ENCODE measurements at places on chromosomes 2 and 18.
A peak's percentile ranks its signal among the peaks of the same experiment; 100 is the strongest.

DNA sequence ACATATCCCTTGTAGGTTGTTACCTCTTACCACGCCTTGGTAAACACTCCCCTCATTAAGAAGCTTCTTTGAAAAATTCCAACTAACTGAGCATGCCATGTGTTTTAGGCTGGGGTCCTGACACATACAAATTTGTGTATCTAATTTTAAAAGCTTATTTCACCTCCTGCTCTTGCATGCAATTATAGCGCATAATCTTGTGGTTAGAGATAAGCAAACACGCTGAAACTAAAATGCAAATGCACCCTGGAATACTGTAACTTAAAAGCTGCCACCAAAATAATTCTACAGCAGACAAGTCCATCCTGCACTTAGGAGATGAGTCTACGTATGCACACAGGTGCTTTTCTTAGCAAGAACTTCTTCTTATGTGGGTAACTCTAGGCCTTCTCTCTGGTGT, 990.2 kb downstream of the TSN start:
- DNase-seq, result no peak

DNA sequence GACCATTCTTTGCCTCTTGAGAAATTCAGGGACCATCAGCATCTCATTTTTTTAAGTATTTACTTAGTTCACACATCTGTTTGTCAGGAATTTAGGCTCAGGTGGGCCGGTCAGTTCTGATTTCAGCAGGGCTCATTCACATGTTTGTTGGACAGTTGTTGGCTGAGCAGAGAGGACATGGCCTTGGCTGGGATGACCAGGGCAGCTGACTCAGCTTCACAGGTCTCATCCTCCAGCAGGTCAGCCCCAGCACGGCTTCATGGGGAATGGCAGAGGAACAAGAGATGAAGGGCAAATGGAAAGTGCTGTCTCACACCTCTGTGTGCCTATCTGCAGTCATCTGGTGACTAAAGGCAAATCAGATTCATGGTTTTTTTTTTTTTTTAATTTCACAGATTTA, 136.1 kb upstream of the TMEM200C start:
- DNase-seq, result no peak

DNA sequence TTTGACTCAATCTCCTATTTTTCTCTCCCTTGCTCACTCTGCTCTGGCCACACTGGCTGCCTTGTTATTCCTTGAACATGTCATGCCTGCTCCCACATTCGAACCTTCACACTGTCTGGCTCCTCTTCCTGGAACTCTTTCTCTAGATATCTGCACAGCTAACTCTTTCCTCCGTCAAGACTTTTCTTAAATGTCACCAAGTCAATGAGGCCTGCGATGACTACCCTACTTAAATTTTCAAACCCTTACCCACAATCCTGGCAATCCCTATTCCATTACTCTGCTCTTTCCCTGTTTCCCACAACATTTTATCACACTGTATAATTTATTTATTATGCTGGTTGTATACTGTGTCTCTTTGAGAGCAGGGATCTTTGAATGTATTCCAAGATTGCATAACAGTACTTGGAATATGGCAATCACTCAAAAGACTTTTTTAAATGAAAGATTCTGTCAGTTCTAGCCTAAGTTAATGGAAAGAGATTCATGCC, 206.2 kb downstream of the SRBD1 start:
- no peak for DNase-seq

- DNase-seq, result no peak
These were observed 893.9 kb upstream of the ACVR2A start for GRCh38 chr2:146950911-146951310.

GRCh38 chr2:152694161-152694661, 23.1 kb downstream of the PRPF40A start:
- peak; percentile 80 for DNase-seq

DNA sequence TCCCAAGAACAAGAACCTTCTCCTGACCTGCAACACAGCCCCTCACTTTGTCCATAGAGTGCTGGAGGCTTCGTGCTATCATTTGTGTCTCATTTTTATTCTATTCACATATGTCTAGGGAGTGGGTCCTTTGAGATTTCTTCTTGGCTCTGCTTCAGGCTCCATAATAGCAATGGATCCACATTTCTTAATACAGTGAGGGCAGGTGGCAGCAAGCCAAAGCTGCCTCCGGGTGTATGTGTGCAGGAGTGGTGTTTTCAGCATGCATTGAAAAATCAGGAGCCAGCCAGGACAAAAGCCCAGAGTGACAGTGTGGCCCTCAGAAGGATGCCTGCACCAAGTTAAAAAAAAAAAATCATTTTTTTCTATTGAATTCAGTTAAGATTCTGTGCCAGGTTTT, 115.1 kb upstream of the PELI1 start:
- DNase-seq, result no peak

GRCh38 chr2:201880579-201880978, 74.2 kb downstream of the CDK15 start:
- no peak for DNase-seq

GRCh38 chr2:192029089-192029488, 165.6 kb downstream of the TMEFF2 start:
- DNase-seq, result peak; percentile 40

GRCh38 chr2:62343206-62343605, 147.3 kb downstream of the B3GNT2 start:
- no peak for DNase-seq

GRCh38 chr2:27158468-27158867, 9.7 kb downstream of the TCF23 start:
- no peak for DNase-seq

DNA sequence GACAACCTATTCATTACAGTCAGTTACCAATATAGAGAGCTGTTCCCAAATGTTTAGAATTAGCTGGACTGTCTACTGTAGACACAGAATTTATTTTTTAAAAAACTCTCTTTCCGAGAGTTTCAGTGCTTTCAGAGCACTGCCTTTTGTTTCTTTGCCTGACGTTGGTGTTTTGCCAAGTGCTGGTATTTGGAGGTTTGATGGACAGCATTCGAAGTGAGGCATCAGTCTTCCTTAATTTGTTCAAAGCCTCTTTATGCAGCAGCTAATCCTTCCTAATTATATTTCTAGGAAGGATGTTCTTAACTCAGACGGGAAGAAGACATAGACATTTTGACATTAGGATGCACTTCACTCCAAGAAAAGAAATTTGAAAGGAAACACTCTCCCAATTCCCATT, 83.2 kb downstream of the LTBP1 start:
- no peak for DNase-seq

GRCh38 chr18:49751427-49752094, 61.8 kb downstream of the ACAA2 start:
- no peak for DNase-seq

- DNase-seq, result no peak
These were observed 43.9 kb upstream of the PLB1 start for GRCh38 chr2:28451793-28452533.

DNA sequence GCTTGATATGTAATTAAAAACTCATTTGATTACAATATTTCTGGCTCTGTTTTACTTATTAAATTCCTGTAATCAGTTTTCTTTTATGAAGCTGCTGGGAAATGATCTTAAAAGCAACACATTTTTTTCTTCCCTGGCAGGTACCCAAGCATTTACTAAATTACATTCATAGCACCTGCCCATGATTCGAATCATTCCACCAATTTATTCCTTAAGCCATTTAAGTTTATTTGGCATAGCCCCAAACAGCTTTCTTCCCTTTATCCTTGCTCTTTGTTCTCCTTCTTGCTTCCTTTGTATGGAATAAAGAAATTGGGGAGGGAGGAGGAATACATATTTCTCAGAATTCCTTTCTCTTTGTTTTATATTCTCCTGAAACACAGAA, 241.3 kb downstream of the AGPS start:
- DNase-seq, result no peak

DNA sequence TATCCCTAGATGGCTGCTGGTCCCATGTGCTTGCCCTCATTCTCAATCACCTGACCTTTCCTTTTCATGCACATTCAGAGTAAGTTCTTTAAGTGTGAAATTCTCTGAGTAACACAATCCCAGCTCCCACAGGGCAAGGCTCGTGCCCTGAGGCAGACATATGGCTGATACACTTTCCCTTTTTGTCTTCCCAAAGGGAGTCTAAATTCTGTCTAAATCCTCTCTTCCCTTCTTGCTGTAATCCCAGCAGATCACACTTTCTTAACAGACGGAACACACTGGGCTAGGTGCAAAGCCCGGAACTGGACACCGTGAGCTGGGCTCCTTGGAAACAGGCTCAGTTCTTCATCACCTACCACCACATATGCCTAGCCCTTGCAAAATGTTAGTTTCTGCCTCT, 147.6 kb downstream of the GALNT14 start:
- no peak for DNase-seq

DNA sequence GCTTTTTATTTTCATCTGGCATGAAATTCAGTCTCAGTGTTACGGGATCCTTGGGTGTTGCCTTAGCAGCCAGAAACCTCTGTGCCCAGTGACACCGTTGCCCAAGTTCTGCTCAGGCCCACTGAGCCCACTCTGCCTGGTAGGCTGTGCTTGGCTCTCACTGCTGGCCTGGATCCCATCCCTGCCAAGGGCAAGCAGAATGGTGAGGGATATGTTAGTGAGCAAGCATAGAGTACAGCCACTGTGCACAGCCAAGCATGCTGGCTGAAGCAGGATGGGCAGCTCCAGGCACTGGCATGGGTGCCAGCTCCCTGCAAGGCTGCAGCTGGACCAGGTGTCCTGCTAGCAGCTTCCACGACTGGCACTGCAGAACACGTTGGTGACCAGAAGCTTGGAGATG, 194.7 kb upstream of the TFPI start:
- DNase-seq, result no peak

DNA sequence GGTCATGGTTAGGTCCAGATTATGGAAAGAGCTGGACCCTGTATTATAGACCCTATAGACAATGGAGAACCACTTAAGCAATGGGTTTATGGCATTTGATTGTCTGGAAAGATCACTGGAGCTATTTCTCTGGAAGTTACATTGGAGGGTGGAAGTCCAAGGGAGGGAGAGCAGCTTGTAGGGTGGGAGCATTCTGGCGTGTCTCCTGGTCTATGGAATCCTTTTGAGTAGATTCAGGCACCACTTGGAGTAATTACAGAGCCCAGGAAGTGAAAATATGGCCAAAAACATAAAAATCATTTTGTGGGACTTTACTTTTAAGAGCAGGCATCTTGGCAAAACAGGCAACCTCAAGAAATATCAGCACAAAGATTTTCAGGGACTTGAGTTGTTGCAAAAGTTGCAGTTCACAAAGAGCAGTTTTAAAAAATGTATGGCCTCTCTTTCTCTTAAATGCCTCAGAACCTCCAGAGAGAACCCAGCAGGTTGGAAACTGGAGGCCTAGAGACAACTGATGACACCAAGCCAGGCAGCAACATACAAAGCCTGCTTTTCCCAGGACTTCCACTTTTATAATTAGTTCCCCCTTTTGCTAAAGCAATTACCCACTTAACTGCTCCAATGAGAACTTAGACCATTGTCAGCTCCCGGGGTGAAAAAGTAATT, 331.0 kb downstream of the MYCN start:
- no peak for DNase-seq

DNA sequence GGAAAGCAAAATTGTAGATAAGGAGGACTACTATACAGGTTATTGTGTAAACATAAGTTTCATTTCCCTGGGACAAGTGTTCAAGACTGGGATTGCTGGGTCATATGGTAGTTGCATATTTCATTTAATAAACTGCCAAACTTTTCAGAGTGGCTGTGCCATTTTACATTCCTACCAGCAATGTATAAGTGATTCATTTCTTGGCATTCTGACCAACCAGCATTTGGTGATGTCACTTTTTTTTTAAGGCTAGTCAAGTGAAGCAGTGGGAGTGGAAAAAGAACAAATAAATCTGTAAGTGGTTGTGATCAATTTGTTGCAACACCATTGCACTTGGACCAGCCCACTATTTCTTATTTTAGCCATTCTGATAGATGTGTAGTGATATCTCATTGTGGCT, 5.2 kb upstream of the CHCHD5 start:
- DNase-seq, result peak; percentile 87

DNA sequence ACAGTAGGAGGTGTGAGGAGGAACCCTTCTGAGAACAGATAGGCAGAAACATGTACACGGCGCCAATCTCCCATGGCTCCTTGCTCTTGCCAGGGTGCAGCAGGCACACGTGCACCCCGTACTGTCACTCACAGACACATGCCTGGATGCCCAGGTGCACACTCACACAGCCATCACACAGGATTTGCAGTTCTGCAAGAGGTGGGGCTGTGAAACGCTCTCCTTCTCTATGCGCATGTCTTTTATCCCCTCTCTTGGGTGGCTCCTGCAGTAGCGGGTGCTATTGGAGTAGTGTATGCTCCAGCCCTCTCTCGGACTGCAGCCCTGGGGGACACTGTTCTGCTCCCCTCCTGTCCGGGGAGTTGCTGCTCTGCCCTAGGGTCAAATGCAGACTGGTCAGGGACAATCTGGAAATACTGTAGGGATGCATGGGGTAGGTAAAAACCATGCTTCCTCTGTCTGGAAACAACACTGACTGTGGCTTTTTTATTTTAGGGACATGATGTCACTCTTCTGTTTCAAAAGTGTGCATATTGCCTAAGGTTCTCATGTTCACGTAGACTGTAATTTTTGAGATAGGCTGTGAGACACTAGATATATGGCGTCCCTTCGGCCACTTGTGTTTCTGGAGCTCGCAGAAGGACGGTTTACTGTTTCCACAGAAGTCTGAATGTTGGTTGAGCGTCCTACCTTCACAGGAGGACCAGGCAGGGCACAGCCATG, 118.5 kb downstream of the PRKCE start:
- DNase-seq, result no peak

GRCh38 chr2:226739545-226740030, 60.0 kb downstream of the IRS1 start:
- no peak for DNase-seq

DNA sequence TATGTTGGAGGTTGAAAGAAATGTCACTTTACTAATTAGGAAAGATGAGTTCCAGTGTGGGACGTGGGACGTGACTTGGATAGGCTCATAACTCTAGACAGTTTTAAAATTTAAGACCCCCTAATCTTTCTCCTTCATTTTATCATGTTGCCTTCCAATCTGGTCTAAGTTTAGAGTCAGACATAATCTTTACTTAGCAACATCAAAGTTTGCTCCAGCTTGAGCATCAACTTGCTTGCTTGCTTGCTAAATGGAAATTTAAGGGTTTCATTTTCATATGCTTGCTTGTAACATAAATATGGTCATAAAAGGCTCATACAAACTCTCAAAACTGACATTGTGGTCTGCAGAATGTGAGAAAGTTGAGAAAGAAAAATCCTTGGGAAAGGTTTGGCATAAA, 428.9 kb downstream of the EPHA4 start:
- DNase-seq, result no peak

DNA sequence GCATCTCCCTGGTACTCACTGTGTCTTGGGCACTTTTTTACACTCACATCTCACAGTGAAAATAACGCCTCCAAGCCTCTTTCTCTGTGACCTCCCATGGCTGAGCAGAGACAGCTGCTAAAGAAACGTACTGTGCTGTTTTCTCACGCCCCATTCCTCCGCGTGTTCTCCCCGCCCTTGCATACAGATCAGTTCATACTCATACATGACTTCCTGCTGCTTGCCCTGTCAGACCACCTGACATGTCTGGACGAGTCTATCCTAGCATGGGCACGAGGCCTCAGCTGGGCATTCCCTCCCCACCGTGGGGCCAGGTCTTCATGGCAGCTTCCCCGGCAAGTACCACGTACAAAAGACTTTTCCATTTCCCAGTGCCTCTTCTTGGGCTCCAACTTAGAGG, 21.2 kb upstream of the IL1A start:
- no peak for DNase-seq

GRCh38 chr2:96267159-96267971, 1.3 kb downstream of the CIAO1 start:
- DNase-seq, result peak; percentile 76

GRCh38 chr18:36095936-36096519, 28.7 kb upstream of the RPRD1A start:
- peak; percentile 88 for DNase-seq

Measured in RKO (cell line).